DND-41 (cell line): ENCODE measurements at places on chromosomes 13 and 19.

DNA sequence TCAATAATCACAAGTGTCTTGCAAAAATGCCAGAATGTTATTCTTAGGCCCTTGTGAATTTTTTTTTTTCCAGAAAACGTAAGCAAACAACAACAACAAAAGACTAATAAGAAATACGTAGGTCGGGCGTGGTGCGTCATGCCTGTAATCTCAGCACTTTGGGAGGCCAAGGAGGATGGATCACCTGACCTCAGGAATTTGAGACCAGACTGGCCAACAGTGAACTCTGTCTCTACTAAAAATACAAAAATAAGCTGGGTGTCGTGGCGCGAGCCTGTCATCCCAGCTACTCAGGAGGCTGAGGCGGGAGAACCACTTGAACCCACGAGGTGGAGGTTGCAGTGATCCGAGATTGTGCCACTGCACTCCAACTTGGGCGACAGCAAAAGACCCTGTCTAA lies 20.9 kb downstream of the TSC22D1 start:
- no peak overlapping the region for H3K27ac ChIP-seq
- no peaks in the 10 kb centered on the region for H3K4me1 ChIP-seq
- no peaks in the 10 kb centered on the region for H3K27me3 ChIP-seq
- H3K36me3 ChIP-seq = no peaks in the 10 kb centered on the region; the same call in 1 of the 2 replicates
- no peak overlapping the region for H3K4me3 ChIP-seq

DNA sequence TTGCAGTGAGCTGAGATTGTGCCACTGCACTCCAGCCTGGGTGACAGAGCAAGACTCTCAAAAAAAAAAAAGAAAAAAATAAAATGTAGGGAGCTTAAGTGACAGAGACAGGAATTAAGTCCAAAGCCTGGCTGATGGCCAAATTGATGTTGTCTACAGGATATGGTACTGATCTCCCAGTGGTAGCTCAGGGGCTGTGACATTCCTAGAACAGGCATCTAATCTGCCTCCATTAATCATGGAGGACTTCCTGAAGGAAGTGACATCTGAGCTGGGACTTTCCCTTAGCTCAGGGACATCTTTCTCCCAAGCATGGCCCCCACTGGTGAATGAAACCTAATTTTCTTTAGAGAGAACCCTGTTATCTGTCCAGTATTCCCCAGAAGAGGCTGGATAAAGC lies 11.4 kb upstream of the EDDM13 start:
- H3K4me1 ChIP-seq = no peaks in the 10 kb centered on the region
- no peaks in the 10 kb centered on the region for H3K27me3 ChIP-seq
- H3K36me3 ChIP-seq = no peaks in the 10 kb centered on the region
- no peak for DNase-seq
- no peak overlapping the region for H3K27ac ChIP-seq

- DNase-seq = no peak
- H3K36me3 ChIP-seq = no peaks in the 10 kb centered on the region
- H3K27me3 ChIP-seq = peaks cover 5% of the 10 kb centered on the region
- H3K4me3 ChIP-seq = no peak overlapping the region
- no peaks in the 10 kb centered on the region for H3K4me1 ChIP-seq
Measured at GRCh38 chr13:44833139-44833538, 156.1 kb downstream of the NUFIP1 start.

GRCh38 chr13:60170414-60170813 lies 6.7 kb upstream of the DIAPH3 start:
- no peaks in the 10 kb centered on the region for H3K27me3 ChIP-seq
- H3K36me3 ChIP-seq = no peaks in the 10 kb centered on the region
- no peak overlapping the region for H3K4me3 ChIP-seq

DNA sequence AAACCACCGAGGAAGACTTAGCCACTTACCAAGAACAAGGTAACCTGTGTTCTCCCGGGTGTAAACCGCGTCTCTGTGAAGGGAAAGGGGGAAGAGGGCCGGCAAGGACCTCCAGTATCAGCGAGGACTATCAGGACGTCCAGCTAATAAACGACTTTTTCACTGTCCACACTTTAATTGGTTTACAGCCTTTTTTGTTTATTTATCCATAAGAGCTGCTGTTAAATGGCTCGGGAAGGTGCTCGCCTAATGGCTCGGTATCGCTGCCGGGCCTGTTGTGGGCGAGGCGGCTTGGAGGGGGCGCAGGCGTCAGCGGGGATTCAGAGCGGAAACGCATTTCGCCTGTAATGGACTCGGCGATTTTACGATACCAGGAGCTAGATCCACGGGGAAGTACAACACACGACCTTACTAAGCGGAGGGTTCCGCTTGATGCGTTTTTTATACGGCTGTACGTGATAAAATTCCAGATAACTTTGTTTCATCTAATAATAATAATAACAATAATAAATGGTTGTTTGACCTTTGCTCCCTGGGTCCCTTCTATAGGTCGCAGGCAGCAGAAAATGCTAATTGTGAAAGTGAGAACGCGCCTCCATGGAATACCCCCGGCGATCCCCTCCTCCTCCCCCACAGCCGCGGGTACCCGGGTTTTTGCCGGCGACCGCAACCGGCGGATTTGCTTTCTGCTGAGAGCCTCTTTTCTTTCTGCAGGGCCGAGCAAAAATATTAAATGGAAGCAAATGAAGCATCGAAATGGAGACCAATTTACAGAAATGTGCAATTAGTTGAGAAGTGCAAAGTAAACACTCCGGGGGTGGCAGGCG lies 2.5 kb upstream of the PDX1 start:
- no peaks in the 10 kb centered on the region for H3K36me3 ChIP-seq
- H3K27ac ChIP-seq = no peak overlapping the region
- H3K4me1 ChIP-seq = peaks cover 13% of the 10 kb centered on the region
- DNase-seq = no peak
- no peaks in the 10 kb centered on the region for H3K27me3 ChIP-seq

- no peaks in the 10 kb centered on the region for H3K27me3 ChIP-seq
- H3K4me3 ChIP-seq = no peak overlapping the region
- no peak overlapping the region for H3K27ac ChIP-seq
- H3K36me3 ChIP-seq = no peaks in the 10 kb centered on the region
- peak; percentile 26 for DNase-seq
- no peaks in the 10 kb centered on the region for H3K4me1 ChIP-seq
Measured at GRCh38 chr13:92175330-92175729, 776.9 kb downstream of the GPC5 start.

DNA sequence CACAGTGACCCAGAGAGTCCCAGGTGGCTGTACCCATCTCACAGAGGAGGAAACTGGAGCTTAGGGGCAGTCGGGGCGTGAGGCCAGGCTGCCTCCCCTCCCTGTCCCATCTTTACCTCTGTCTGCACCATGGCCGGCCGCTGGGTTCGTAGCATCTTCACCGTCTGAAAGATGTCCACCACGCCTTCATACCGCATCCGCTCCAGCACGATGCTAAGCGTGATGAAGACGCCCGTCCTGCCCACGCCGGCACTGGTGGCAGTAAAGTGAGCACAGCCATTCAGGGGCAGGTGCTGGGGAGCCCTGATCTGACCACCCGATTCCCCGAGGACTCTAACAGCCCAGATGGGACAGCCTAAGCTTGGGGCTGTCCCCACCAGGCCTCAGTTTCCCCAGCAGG lies 132.8 kb downstream of the PTPRS start:
- H3K27me3 ChIP-seq = no peaks in the 10 kb centered on the region
- H3K27ac ChIP-seq = no peak overlapping the region
- H3K4me3 ChIP-seq = no peak overlapping the region
- no peaks in the 10 kb centered on the region for H3K4me1 ChIP-seq

DNA sequence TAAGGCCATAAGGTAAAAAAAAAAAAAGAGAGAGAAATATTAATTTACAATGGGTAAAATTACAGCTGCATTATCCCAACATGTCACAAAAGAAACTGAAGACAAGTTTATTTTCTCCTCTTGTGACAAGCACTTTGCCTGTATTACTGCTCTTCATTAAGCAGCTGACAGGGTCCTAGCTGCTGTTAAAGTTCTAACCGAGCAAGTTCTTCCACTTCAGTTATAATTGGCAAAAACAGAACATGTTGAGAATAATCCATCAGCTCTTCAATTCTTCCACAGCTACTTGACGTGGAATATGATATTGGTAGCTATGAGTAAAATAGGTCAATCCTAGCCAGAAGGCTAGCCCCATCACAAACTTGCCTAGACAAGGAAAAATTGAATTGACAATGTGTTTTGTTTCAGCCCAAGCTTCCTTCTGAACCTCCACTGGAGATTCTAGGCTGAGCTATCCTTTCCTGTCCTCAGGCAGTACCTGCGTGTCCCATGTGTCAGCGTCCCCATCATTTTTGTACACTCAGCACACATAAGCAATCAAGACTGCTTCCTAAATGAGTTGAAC lies 32.2 kb upstream of the DOCK9 start:
- no peak overlapping the region for H3K4me3 ChIP-seq
- no peak for DNase-seq
- no peaks in the 10 kb centered on the region for H3K27me3 ChIP-seq
- H3K4me1 ChIP-seq = peaks cover 19% of the 10 kb centered on the region
- no peaks in the 10 kb centered on the region for H3K36me3 ChIP-seq
- no peak overlapping the region for H3K27ac ChIP-seq

GRCh38 chr13:99022941-99023340 lies 45.1 kb upstream of the DOCK9 start:
- no peaks in the 10 kb centered on the region for H3K4me1 ChIP-seq
- no peaks in the 10 kb centered on the region for H3K36me3 ChIP-seq
- H3K27me3 ChIP-seq = no peaks in the 10 kb centered on the region
- no peak overlapping the region for H3K27ac ChIP-seq
- no peak for DNase-seq
- H3K4me3 ChIP-seq = no peak overlapping the region

GRCh38 chr19:1678073-1678472 lies 25.7 kb upstream of the TCF3 start:
- H3K27ac ChIP-seq = no peak overlapping the region
- no peak for DNase-seq
- H3K36me3 ChIP-seq = no peaks in the 10 kb centered on the region
- peaks cover 2% of the 10 kb centered on the region for H3K27me3 ChIP-seq
- no peaks in the 10 kb centered on the region for H3K4me1 ChIP-seq

DNA sequence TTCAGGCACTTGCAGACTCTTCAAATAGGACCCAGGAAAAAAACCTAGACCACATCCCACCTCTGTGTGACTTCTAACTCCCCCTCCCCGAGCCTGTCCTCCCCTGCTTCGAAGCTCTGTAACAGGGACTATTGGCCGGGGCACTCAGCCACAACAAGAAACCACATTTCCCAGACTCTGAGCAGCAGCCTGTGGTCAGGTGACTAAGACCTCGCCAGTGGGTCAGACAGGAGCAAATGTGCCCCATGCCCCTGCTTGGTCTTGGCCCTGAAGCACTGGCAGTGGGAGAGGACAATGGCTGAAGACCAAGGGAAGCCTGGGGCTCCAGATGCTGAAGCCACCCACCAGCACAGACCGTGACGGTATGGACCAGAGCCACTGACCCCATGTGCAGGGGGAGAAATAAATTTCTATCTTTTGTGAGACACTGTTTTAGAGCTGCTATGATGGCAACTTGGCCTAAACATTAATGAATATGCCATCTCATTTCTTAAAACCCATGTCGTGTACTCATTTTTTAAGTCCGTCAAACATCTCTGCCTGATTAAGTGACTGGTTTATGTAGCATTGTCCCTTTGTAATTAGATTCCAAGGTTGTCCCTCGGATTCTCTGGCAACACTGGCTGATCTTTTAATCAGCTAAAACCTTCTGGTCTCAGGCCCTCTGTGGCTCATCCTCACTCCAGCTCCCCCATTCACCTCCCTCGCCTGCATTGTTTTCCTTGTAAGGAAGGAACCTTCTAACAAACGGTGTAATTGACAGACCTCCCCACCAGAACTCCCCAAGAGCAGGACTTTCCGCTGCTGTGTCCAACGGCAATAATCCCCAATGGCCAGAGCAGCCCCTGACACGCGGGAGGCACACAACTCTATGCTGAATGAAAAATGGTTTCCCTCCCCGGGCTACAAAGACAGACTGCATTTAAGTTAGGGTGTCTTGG lies 98.4 kb downstream of the STK24 start:
- no peak overlapping the region for H3K4me3 ChIP-seq
- DNase-seq = no peak
- H3K27ac ChIP-seq = peak overlapping the region; percentile 9
- H3K27me3 ChIP-seq = no peaks in the 10 kb centered on the region

- H3K4me1 ChIP-seq = no peaks in the 10 kb centered on the region
- DNase-seq = no peak
- H3K36me3 ChIP-seq = no peaks in the 10 kb centered on the region
- no peak overlapping the region for H3K27ac ChIP-seq
- no peaks in the 10 kb centered on the region for H3K27me3 ChIP-seq
- H3K4me3 ChIP-seq = no peak overlapping the region
Measured at GRCh38 chr13:111855191-111855590, 211.8 kb upstream of the SOX1 start.

GRCh38 chr19:3655402-3656072 lies 28.9 kb upstream of the CACTIN start:
- H3K27me3 ChIP-seq = no peaks in the 10 kb centered on the region
- H3K36me3 ChIP-seq = peaks cover 76% of the 10 kb centered on the region
- DNase-seq = no peak
- no peak overlapping the region for H3K4me3 ChIP-seq

GRCh38 chr19:37973666-37974065 lies 66.7 kb downstream of the SIPA1L3 start:
- H3K4me3 ChIP-seq = no peak overlapping the region
- no peaks in the 10 kb centered on the region for H3K4me1 ChIP-seq
- DNase-seq = no peak
